ENCODE measurements at places on chromosomes 11 and 22.

DNA sequence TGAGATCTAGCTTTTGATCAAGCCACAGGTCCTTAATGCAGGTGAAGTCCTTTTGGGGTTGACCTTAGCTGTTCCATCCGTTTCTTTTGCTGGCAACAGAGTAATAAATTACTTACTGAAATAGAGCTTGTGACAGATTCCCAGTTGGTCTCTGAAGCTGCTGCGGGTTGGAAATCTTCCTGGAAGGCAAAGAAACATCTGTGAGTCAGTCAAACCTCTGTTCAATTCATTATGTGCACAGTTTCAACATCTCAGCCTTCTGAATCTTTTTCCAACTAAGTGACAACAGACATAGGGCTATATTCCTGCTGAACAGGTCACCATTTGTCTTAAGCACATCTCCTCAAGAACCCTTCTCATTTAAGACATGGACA lies 88.9 kb upstream of the DDI1 start:
- DNase-seq = no peak

DNA sequence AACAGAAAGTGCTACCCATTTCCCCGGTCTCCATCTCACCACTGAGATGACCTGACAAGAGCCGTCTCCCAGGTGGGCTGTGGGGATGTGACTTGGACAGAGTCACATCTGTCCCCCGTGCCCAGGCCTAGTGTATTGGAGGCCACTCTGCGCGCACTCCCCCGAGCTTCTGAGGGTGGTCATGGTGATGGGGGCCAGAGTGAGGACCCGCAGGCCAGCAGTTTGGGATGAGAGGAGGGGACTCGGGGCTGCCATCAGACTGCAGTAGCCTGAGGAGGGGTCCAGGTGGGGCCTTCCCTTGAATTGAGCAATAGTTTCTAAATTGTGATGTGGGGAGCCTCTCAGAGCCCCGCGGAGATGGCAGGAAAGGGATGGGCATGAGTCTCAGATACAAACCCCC lies 852.6 kb downstream of the TBC1D22A start:
- DNase-seq = no peak

GRCh38 chr11:8839957-8840945 lies 70.7 kb upstream of the AKIP1 start:
- DNase-seq = no peak

GRCh38 chr11:106187860-106188456 lies 110.5 kb downstream of the AASDHPPT start:
- DNase-seq = no peak

- no peak for DNase-seq
Measured at GRCh38 chr11:28877340-28877739, 769.2 kb downstream of the METTL15 start.

DNA sequence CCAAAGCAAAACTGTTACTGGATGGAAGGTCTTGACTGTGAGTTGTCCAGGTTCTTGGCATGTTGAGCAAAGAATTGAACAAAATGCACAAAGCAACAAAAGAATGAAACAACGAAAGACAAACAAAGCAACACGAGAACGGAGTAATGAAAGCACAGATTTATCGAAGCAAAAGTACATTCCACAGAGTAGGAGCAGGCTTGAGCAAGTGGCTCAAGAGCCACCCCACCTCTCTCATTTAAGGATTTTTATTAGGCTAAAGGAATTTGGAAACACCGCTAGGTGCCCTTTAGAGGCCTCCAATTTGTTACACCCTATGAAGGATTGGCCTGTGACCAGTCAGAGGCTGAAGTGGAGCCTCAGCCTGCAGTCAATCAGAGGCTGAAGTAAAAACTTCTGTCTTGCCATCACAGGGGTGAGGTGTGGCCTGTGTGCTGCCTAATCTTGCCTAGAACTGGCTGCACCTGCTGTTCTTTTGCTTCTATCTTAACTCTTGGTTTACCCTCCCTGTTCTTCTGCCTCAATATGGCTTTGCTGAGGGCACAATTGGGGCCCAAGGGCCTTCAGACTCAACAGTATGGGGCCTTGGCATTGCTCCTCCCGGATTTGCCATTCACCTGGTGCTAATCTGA lies 59.4 kb upstream of the FTH1 start:
- DNase-seq = no peak

GRCh38 chr11:122690384-122690783 lies 34.9 kb downstream of the UBASH3B start:
- no peak for DNase-seq

- no peak for DNase-seq
Measured at GRCh38 chr22:38244106-38244505, 28.7 kb downstream of the TMEM184B start.

DNA sequence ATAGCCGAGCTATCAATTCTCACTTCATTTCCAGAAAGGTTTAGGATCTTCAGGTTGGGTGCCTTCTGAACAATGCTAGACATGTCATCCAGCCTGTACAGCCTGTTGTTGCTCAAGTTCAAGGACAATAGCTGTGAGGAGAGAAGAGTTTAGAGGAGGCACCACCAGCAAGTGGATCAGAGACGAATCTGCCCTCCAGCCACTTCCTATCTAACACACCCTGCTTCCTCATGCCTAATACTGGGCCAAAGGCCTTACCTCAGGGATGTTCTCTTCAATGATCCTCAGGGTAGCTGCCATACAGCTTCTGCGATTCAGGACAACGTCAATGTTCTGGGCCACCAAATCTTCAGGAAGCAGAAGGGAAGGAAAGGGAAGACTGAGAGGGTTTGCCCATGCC lies 4.2 kb downstream of the NXF1 start:
- DNase-seq = no peak

DNA sequence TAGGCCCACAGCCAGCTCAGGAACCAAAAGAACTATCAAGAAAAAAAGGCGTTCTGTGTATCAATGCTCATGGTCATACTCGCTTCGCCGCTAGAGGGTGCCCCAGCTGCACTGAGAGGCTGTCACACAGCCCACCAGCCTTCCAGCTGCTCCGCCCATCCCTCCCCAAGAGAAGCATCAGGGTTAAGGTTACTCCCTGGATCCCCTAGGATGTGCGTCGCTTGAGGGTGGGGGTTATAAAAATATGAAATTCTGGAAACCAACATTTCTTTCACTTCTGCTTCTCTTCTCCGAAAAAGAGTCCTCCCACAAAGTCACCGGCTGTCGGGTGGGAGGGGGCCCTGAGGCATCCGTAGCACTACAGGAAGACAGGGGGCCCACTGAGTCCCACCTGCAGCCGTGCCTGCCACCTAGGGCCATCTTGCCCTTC lies 1.7 kb downstream of the CBX6 start:
- DNase-seq = no peak

GRCh38 chr11:110598725-110599124 lies 113.5 kb downstream of the ARHGAP20 start:
- no peak for DNase-seq

- DNase-seq = no peak
Measured at GRCh38 chr11:78253797-78254196, 65.1 kb downstream of the USP35 start.

DNA sequence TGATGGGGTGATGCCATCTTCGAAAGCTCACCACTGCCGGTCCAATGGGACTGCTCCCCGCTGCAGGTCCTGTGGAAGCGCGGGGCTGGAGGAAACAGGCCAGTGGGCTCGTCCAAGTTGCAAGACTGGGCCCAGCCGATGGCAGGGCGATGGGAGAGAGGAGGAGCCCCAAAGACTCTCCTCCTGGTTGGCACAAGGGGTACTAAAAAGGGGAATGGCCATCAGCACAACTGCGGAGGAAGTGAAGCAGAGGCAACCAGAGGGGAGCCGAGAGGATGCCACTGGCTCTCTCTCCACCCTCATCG lies 357.1 kb downstream of the SHANK2 start:
- no peak for DNase-seq
